HT1080 (cell line): ENCODE measurements at places on chromosomes 3 and 15. TPM values are rescaled to one million over a fixed set of nuclear protein-coding genes. Genes with fewer than 3 reads are reported as not detected.

The ITPKA gene
- total RNA-seq = 10.9 and 15.0 TPM in 2 replicates

The ANKRD34C gene
- 0.03 and 0.29 TPM in 2 replicates for total RNA-seq

The NAA80 gene
- 13.1 and 23.5 TPM in 2 replicates for total RNA-seq

The WDR93 gene
- total RNA-seq = not detected in 2 replicates

The SEMA3B gene
- 4.0 and 5.0 TPM in 2 replicates for total RNA-seq

The FBXL22 gene
- total RNA-seq = 0.60 and 1.9 TPM in 2 replicates

The CACNA2D2 gene
- total RNA-seq = 0.56 TPM in 1 of 2 replicates, not detected in the other

The LMAN1L gene
- total RNA-seq = 0.05 TPM in 1 of 2 replicates, not detected in the other

The IGF2BP2 gene
- 138 and 157 TPM in 2 replicates for total RNA-seq

The CPNE9 gene
- not detected in 2 replicates for total RNA-seq

The HRG gene
- total RNA-seq = 0.05 TPM in 1 of 2 replicates, not detected in the other

The CSTA gene
- total RNA-seq = 0.34 and 1.7 TPM in 2 replicates

The ZNF80 gene
- total RNA-seq = not detected in 2 replicates

The CCDC51 gene
- total RNA-seq = 53.4 and 69.9 TPM in 2 replicates

The COL6A6 gene
- total RNA-seq = not detected in 2 replicates

The TRIM71 gene
- total RNA-seq = not detected in 2 replicates

The TUBGCP4 gene
- total RNA-seq = 19.3 and 23.4 TPM in 2 replicates

The FANCD2OS gene
- not detected in 2 replicates for total RNA-seq

The ACTL6A gene
- 135 and 170 TPM in 2 replicates for total RNA-seq

The TRPM7 gene
- total RNA-seq = 15.2 and 16.9 TPM in 2 replicates

The CCRL2 gene
- total RNA-seq = 2.6 and 3.7 TPM in 2 replicates

The PIK3CA gene
- 20.7 and 23.6 TPM in 2 replicates for total RNA-seq

The ZNF860 gene
- 0.08 and 0.10 TPM in 2 replicates for total RNA-seq

The MESP2 gene
- not detected in 2 replicates for total RNA-seq

The SKOR1 gene
- not detected in 2 replicates for total RNA-seq

The NR1I2 gene
- 0.03 TPM in 2 replicates for total RNA-seq

The LRRC49 gene
- 6.2 and 6.7 TPM in 2 replicates for total RNA-seq
